ENCODE measurements at places on chromosomes 11 and 22.

DNA sequence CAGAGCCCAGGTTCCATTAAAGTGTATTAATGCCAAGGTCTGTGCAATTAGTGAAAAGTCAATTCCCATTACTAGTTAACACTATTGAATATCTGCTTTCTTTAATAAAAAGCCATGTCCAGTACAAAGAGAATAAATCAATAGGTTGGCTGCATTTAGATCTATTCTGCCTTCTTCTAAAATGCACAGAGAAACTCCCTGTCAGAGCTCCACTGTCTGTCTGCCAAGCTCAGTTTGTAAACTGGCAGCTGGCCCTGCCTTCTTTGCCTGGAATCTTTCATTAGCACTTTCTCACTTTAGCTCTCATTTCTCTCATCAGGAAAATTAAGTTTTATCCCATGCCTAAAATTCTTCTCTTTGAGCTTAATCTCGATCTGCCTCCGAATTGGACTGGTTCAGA, 35.6 kb downstream of the ARL14EP start:
- DNase-seq, result no peak

GRCh38 chr11:15663777-15664218, 549.1 kb downstream of the INSC start:
- no peak for DNase-seq

DNA sequence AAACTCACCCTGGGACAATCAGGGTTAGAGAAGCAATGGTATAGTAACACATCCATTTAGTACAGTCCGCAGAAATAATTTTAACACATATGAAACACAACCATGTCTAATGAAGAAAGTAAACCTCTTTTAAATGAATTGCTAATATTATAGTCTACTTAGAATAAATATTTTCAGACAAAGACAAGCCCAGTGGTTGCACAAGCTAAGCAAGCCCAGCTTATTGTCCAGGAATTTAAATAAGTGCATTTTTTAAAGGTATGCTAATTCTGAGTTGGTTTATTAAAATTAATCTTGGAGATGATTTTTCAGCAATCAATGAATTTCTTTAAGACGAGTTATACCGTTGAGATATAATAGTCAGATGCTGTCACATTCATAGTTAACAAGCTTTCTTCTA, 118.8 kb upstream of the BLID start:
- no peak for DNase-seq

DNA sequence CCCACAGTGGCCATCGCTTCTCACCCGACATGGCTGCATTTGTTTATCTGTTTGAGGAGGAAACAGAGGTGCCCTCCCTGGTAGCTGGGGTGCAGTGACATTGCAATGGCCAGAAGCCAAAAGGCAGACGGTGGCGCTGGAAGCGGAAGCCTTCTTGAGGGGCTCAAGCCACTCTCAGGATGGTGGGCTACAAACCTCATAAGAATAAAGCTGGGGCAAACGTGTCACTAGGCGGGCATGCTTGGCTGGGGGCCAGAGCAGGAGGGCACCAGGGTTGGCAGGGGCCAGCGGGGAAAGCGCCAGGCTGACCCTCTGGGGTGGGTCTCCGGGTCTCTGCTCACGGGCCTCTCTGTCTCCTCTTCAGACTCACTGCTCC, 12.6 kb downstream of the TNNT3 start:
- peak; percentile 2 for DNase-seq

DNA sequence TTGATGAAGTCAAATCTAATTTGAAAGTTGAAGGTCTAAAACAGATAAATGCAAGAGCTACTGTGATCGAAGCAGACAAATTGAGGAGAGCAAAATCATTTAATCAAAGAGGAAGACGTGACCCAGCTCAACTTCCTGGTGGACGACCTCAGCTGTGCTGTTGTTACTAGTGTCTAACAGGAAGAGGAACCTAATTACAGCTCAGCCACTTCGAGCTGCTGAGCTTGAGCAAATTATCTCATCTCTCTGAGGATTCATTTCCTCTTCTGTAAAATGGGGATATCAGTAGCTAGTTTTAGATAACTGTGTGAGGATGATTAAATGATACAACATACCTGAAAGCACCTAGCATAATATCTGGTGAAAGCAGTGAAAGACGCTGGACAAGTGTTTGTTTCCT, 48.6 kb upstream of the OLFML1 start:
- DNase-seq, result no peak

- no peak for DNase-seq
Measured at GRCh38 chr11:33388793-33389525, 131.8 kb downstream of the HIPK3 start.

DNA sequence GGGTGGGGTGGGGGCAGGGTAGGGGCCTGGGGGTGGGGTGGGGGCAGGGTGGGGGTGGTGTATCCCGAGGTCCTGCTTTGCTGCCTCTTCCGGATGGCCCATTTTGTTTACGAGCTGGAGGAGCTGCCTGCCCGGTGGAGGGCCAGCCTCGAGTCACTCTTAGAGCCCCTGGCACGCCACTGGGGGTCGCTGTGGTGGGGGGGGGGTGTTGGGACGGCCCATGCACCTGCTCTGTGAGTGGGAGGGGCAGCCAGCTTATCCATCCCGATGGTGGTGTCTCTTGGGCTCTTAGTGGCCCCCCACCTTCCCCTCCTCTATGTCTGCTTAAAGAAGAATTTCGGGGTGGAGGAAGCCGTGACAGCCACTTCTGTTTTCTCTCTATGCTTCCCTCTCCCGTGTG, 24.6 kb downstream of the MRGPRD start:
- no peak for DNase-seq

DNA sequence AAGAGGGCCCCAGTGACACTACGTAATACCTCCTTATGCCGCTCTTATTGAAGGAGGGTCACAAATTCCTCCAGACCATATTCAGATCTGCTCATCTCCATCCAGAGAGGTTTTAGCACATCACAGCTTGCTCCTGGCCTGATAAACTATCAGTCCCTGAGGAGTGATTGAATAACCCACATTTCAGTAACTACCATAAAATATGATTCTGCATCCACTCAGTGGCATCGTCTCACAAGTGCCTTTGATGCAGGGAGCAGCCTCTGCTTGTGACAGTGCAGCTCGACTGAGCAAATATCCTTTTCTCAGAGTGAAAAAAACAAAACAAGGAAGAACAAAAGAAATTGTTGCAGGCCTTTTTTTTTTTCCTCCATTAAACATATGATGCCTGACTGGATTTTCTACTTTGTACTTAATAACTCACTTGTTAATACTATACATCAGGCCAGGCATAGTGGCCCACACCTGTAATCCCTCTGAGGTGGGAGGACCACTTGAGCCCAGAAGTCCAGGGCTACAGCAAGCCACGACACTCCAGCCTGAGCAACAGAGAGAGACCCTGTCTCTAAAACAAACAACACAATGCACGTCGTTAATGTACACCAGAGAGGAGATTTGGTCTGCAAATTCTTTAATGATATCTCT, 64.5 kb downstream of the DDX10 start:
- no peak for DNase-seq

- DNase-seq, result no peak
Measured at GRCh38 chr11:47982616-47983015, 2.3 kb downstream of the PTPRJ start.

- DNase-seq, result no peak
Measured at GRCh38 chr11:74097686-74098237, 73.0 kb downstream of the C2CD3 start.

DNA sequence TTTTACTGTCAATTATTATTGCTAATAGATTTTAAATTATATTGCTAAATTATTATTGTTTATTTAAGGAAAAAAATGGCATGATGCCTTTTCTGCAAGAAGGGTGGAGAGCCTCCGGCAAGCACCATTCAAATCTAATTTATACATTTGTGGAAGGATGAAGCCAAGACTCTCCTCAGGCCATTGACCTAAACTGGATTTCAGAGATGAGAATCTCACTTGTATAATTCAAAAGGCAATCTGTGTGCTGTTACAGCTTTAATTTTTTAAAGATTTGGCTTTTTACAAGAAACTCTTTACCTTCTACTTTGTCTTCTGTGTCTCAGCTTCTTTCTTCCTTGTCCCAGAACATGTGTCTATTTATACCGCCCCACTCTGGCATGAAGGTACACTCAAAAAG, 722.5 kb downstream of the ETS1 start:
- no peak for DNase-seq

DNA sequence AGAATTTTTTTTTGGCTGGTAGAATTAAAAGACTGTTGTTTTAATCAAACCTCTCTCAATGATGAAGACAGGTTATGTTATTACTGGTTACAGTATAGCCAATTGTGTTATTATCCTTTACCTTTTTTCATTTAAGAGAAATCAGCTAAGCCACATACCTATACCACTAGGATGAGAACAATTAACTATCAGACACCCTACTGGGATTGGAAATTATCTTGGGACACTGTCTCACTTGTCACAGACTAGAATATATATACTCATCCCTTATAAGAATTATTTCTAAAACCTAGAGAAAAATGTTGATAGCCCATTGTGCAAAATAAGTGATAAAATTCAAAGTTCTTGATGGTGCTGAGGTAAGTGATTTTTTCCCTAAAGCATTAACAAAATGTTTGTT, at the start of gene OR5AS1:
TSS of gene OR5AS1 (plus strand) at position 301 of the 400 bp plus-strand sequence. CDS start 2,765 bp downstream, outside the sequence.
- no peak for DNase-seq

GRCh38 chr22:25102722-25103121, 96.9 kb upstream of the CRYBB3 start:
- no peak for DNase-seq

DNA sequence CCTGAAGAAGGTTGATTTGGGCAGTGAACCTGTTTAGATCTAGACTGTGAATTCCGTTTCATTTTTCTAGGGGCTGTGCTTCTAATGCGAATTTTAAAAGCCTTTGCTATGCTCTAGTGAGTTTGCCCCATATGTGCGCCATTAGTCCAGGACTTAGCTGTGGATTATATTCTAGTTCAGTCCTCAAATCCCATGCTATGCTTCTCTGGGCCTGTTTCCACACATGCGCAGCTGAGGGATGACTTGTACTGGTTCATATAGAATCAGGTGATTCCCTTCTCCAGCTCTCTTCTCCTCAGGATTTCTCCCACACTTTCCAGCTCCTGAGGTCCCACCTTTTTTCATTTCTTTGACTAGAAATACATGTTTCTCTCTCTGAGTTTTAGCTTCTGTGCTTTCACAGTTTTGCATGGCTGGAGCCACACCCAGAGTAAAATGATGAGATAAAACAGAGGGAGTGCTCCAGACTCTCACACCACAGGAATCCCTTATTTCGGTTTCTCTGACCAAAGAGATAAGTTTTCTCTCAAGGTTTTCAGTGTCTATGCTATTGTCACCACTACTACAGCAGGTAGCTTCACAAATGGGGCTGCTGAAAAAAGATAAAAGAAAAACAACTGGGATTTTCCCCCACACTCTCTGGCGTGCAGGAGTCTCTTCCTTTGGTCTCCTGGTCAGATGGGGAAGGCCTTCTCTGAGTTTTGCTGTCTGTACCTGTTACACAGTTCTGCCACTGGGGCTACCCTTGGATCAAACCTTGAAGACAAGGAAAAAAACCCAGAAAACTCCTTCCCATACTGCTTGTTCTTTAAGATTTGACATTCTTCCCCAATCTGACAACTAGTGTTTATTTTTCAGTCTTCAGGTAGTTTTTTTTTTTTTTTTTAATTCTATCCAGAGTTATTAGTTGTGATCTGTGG, 96.2 kb upstream of the TEAD1 start:
- peak; percentile 74 for DNase-seq

DNA sequence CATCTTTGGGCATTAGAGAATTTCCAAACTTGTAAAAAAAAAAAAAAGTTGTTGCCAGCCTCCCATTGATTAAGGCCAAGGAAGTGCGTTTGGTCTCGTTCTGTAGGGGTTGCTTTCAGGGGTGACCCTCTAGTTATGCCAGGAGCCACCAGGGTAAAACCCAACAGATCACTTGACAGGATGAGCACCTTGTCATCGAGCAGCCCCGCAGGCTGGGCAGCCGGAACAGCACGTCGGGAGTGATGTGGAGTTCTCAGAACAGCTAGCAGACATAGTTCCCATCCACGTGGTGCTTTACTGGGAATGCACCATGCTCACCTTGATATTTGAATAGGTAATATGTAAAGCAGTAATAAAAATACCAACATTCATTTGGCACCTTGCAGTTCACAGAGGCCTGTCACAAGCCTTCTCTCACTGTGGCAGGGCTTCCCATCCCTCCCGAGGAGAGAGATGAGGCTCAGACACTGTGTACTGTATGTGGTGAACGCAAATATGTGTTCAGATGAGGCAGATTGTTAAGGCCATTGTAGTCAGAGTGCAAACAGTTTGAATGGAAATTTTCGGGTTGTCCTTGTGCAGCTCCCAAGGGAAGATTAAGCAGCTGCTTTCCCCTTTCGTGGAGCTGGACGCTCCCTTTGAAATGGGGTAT, 70.9 kb upstream of the SORL1-AS1 start:
- DNase-seq, result no peak

GRCh38 chr11:122107566-122107965, 8.4 kb downstream of the BLID start:
- no peak for DNase-seq

- DNase-seq, result no peak
Measured at GRCh38 chr11:112315057-112315720, 54.5 kb upstream of the PLET1 start.

DNA sequence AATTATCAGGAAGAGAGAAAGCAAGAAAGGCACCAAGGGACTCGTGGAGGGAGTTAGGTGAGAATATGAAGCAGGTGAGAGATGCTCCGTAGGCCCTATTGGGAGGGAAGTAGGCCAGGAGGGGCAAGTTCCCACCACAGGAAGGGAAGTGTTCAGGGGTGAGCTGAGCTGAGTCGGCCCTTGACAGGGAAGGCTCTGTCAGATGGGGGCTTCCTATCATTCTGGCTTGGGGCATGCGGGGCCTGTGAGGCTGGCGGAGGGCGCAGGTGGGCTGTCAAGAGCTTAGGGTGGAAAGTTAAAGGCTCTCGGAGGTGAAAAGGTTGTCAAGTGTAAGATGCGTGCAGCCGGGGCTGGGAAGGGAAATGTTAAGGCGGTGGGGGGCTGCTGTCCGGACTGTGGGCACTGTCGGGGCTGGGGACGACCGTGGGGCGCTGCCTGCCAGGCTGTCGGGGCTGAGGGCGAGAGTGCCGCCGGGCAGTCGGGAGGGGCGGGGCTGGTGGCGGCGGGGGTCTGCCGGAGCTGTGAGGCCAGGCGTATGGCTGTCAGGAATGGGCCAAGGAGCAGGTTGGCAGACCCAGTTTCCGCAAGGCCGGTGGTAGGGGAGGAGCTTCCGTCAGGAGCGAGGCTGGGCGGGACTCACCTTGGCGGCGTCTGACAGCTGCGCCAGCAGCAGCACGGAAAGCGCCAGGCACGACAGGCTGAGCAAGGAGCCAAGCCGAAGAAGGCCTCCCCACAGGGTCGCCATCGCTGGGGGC, 496 bp downstream of the TMEM9B start:
- peak; percentile 80 for DNase-seq

GRCh38 chr11:129434641-129435498, 59.2 kb downstream of the BARX2 start:
- DNase-seq, result no peak

- DNase-seq, result no peak
Measured at GRCh38 chr11:30992513-30992849, 377.1 kb downstream of the DCDC1 start.

DNA sequence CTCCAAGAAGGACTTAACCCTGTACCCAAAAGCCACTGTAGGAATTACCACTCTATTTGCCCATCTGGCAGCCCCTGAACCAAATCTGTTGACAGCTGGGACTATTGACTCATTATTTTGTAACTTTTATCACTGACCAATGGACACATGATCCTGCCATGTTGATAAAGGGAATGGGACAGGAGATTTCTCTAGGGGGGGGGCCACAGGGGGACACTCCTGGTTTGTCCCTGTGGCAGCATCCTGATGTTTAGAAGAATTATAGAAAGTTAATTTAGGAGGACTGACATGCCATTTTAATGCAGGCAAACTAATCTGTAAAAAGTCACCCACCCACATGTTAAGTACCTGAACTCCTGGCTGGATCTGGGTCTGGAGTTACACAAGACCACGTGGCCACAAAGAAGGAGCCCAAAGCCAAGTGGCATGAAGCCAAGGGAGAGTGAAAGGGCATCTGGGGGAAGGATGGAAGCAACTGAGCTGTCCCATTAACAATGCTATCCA, 558.1 kb downstream of the ETS1 start:
- DNase-seq, result no peak
